Gastroesophageal sphincter (tissue), 4 donors: ENCODE measurements at places on chromosomes 13 and 19. TPM values are rescaled to one million over a fixed set of nuclear protein-coding genes. Genes with fewer than 3 reads are reported as not detected.

- ATAC-seq, result peak; percentile 34
Measured at GRCh38 chr13:113862931-113863523, 849 bp downstream of the GAS6 start.

GRCh38 chr13:105341758-105342157 lies 1193.7 kb downstream of the EFNB2 start:
- no peak for ATAC-seq

DNA sequence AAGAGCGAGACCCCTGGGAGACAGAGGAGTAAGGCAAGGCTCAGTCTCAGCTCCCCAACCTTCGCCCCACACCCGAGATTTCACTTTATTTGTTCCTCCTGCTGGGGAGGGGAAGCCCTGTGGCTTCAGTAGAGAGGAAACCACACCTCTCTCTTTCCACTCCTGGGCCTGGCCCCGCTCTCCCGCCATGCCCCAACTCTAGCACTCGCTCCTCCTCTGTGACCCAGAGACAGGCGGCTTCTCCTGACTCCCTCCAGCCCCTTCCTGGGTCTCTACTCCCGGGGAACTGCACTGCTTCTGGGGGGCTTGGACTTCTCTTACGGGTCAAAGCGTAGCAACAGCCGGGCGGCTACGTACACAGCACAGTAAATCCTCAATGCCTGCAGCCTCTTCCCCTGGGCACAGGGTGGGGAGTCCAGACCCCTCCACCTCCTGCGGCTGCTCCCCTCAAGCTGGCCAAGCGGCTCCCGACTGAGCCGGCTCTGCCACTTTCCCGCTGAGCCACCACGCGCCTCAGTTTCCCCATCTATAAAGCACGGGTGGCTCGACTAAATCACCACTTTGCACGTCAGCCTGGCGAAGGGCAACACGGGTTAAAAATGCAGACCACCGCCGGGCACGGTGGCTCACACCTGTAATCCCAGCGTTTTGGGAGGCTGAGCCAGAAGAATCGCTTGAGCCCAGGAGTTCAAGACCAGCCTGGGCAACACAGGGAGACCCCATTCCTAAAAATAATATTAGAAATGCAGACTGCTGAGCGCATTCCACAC lies 1.4 kb downstream of the RNF126 start:
- ATAC-seq, result no peak

GRCh38 chr13:49443357-49443703 lies 534 bp downstream of the CAB39L start:
- ATAC-seq, result no peak

DNA sequence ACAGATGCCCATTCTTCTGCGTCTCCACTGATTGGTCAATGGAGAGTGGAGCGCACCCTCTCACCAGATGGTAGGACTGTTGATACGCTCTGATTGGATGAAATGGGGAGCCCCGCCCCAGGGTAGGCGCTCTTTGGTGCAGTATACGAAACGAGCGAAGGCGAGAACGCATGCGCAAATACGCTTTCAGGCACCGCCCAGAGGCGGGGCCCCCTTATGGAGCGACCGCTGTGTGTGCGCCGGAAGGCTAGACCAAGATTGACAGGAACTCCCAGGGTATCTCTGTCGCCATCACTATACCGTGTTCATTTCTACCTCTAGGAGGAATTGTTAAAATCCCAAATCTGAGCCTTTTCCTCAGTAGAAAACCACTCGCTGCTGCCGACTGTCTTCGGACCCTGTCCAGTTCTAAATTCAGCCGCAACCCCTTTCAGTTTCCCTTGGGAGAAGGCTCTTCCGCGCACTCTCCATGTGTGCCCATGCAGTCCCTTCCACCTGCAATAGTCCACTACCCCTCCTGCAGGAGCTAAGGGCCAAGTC lies 720 bp upstream of the HNRNPL start:
- peak; percentile 88 for ATAC-seq

DNA sequence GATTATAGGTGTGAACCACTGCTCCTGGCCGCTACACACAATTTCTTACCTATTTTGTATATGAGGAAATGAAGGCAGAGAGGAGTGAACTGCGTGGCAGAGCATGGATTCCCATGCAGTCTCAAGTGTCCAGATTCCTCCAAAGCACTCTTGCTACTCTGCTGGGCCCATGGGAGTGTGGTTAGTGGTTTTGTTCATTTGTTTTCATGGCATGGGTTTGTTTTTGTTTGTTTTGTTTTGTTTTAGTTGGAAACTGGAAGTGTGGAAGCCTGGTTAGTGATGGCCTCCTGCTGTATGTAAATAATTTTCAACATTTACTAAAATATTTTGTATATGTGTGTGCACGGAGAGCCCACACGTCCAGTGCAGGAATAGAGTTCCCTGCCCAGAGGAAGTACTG lies 61.3 kb upstream of the LRCH1 start:
- no peak for ATAC-seq

Gene C2CD4C
- total RNA-seq, result 2.7 TPM
